Placental pericyte (primary cell): ENCODE measurements at places on chromosomes 5 and 9. TPM values are rescaled to one million over a fixed set of nuclear protein-coding genes. Genes with fewer than 3 reads are reported as not detected.

The OLFML2A gene
- total RNA-seq, result 11.5 and 23.2 TPM in 2 replicates

The LMBRD2 gene
- total RNA-seq, result 20.6 and 20.8 TPM in 2 replicates

The PCDHB2 gene
- 0.22 and 0.29 TPM in 2 replicates for total RNA-seq

The LEAP2 gene
- total RNA-seq, result 0.22 and 0.43 TPM in 2 replicates

The SLC1A1 gene
- 6.1 and 12.9 TPM in 2 replicates for total RNA-seq

The COQ4 gene
- total RNA-seq, result 43.1 and 57.8 TPM in 2 replicates

The PCDHGB2 gene
- 2.2 and 3.1 TPM in 2 replicates for total RNA-seq

The SHISAL2B gene
- not detected in 2 replicates for total RNA-seq

The PTCH1 gene
- total RNA-seq, result 6.1 and 6.9 TPM in 2 replicates

The PRDM9 gene
- not detected in 2 replicates for total RNA-seq

The CATSPER3 gene
- total RNA-seq, result 0.43 TPM in 1 of 2 replicates, not detected in the other

The TBCA gene
- total RNA-seq, result 69.4 and 132 TPM in 2 replicates

The GLDC gene
- 0.22 and 1.6 TPM in 2 replicates for total RNA-seq

The P4HA2 gene
- 168 and 206 TPM in 2 replicates for total RNA-seq

The WASHC1 gene
- 4.9 and 5.3 TPM in 2 replicates for total RNA-seq

The SPINK6 gene
- not detected in 2 replicates for total RNA-seq

The KIF2A gene
- total RNA-seq, result 55.8 and 73.0 TPM in 2 replicates

The SV2C gene
- not detected in 2 replicates for total RNA-seq

The CDH9 gene
- not detected in 2 replicates for total RNA-seq

The PCDHB4 gene
- total RNA-seq, result 0.14 TPM in 1 of 2 replicates, not detected in the other

The CAMK4 gene
- total RNA-seq, result 4.2 and 11.9 TPM in 2 replicates

The NADK2 gene
- total RNA-seq, result 19.5 and 31.3 TPM in 2 replicates

The FAXDC2 gene
- 7.9 and 12.7 TPM in 2 replicates for total RNA-seq

The ECM2 gene
- total RNA-seq, result 0.29 and 1.5 TPM in 2 replicates
